ENCODE measurements at places on chromosomes 7 and 10.

GRCh38 chr7:80439894-80440821, 71.7 kb downstream of the GNAT3 start:
- no peak for DNase-seq

GRCh38 chr10:62244785-62245467, 23.7 kb downstream of the RTKN2 start:
- DNase-seq: no peak

GRCh38 chr10:55793024-55793423, 568.0 kb downstream of the ZWINT start:
- no peak for DNase-seq

GRCh38 chr7:37089972-37090371, 358.7 kb downstream of the ELMO1 start:
- DNase-seq: no peak

- DNase-seq: no peak
Observed at GRCh38 chr10:116132780-116133399, 140.1 kb downstream of the GFRA1 start.

GRCh38 chr10:12214763-12215218, 18.8 kb downstream of the CDC123 start:
- DNase-seq: no peak

- no peak for DNase-seq
Observed at GRCh38 chr7:151679881-151680612, 160.4 kb upstream of the RHEB start.

DNA sequence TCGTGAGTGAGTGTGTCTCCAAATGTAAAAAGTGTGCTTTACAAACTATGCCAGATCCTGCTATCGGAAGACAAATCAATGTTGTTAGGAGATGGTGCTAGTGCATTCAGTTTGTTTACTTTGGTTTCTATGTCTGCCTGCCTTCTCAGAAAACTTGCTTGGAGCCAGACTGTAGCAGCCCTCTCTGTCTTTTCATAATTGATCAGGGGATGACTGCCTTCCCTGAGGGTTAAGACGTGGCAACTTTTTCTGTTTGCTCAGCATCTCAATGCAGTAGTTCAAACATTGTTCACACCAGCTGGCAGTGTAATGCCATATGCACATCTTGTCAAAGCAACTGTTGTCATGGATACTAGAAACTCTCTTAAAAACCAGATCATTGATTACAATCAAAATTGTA, 118.5 kb downstream of the FOXP2 start:
- no peak for DNase-seq
